ENCODE measurements at places on chromosomes 1 and 21.

- DNase-seq = no peak
Observed at GRCh38 chr1:46510341-46510997, 20.8 kb downstream of the DMBX1 start.

DNA sequence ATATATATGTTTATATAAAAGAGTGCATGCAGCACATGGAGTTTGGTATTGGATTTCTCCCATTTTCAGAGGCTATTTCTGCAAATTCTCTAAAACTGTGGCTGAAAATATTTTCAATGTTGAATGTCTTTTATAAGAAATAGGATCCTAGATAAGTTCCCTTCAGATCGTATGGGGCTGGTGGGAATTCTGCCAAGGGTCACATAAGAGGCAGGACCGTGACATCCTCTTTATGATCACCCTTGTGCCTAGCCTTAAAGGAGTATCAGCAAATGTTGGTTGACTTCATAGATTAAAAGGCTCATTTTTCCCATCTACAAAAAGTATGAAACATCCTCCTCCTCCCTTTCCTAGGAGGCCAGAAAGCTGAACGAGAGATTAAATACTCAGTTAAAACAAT lies 1.3 kb upstream of the IFNAR2 start:
- DNase-seq = no peak

DNA sequence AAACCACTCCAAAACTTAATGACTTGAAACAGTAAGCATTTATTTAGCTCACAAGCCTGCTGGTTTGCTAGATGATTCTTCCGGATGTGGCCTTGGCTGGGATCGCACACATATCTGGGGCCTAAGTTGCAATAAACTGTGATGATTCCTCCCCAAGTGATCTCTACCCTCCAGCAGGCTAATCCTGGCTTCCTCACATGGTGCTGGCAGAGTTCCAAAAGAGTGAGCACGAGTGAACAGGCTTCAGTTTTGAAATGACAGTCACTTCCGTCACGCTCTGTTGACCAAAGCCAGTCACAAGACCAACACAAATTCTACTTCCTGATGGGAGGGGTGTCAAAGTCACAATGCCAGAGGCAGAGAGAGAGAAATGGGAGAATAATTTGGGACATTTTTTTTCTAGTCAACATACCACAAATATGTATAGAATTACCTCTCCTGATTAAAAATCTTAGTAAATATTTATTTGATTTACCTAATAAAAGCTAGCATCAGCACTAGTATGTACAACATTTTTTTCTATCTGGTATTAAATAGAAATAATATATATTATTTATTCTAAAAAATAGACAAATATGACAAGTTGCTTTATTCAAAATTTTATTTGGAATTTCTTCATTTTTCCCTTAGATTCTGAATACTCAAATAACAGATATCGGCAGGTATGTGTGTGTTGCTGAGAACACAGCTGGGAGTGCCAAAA lies 292.7 kb downstream of the TPR start:
- DNase-seq = no peak

DNA sequence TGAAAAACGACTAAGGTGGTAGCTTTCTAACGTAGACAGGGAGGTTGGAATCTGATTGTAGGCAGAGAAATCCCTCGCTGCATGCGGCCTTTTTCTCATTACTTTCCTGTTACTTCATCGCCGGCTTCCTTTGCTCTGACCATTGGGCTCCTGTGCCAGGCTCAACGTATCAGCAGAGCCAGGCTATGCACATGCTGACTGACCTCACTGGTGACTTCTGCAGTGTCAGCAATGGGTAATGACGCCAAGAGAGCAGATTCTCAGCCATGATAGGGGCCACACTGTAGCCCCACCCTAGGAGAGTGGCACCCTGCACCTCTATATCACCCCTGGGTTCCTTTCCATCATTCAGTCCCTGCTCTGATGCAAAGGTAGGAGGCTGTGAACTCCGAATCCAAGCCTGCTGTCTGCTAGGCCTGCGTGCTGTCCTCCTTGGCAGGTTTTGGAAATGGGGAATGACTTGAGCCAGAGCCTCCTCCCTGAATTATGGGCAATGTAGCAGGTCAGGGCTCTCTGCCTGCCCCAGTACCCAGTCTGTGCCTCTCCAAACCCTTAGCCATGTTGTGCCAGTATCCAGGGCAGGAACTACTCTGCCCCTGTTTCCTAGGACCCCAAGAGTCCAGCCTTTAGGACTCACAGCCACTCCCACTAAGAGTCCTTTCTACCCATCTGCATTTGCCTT lies 11.4 kb downstream of the PPFIA4 start:
- DNase-seq = no peak

DNA sequence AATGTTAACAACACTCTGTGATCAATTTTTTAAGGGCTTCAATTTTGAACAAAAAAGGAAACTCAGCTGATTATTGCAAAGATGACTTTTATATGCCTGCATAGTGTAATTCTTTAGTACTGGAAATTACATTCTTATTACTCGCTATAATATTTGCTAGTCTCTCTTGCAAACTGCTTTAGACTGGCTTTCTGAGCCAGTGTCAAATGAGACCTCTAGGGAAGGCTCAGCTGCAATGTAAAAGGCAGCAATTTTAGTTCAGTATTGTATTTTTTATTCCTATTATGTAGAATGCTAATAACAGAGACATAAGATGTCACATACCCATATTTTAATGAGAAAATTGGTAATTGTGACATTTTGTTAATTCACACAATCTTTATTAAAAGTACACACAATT lies 338.1 kb upstream of the LYPLAL1 start:
- DNase-seq = no peak

GRCh38 chr1:168466714-168467131 lies 77.1 kb downstream of the XCL2 start:
- no peak for DNase-seq

GRCh38 chr1:207316622-207317391 lies 4.7 kb upstream of the CD55 start:
- no peak for DNase-seq

GRCh38 chr1:180218806-180219765 lies 11.0 kb upstream of the LHX4 start:
- DNase-seq = no peak

GRCh38 chr1:6770751-6771440 lies 14.4 kb upstream of the CAMTA1 start:
- DNase-seq = no peak

GRCh38 chr1:12617511-12617900 lies 504 bp downstream of the DHRS3 start:
- peak; percentile 15 for DNase-seq

DNA sequence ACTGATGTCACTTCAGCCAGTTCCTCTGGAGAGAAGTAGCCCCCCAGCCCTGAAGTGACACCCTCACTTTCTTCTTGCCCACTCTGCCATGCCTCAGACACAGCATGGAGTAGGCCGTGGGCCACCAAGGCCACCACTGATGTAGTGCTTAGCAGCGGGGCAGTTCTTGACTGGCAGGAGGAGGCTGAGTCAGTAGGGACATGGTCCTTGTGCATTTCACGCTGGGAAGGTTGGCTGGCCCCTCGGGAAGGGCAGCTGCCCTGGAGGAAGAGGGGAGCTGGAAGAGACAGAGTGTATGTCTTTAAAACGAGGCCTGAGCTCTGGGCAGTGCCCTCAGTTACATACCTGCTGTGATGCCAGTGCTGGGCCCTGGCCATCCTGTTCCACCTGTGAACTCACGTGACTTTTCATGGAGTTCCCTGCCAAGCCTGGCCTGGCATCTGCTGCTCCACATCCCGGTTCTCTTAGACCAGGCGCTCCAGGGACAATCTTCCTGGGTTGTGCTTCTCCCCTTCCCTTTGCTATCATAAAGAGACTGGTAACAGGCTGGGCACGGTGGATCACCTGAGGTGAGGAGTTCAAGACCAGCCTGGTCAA lies 158.6 kb upstream of the TMEM51 start:
- DNase-seq = no peak

DNA sequence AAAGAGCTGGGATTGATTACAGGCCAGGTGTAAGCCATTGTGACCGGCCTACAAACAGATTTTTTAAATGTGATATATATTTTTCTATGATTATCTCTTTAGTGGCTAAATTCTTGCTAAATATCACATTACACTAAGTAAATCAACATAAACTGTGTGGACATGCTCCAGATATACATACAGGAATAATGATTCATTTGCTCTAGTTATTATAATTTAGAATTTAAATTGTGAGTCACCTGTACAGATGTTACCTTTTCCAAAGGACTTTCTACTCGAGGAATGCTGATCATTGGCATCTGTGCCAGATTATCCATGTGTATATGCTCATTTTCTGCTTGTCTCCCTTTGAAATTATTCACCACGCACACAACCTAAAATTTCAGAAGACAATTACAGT lies 90.1 kb downstream of the PLPPR5 start:
- no peak for DNase-seq

- DNase-seq = no peak
Observed at GRCh38 chr1:2426540-2426939, 14.2 kb upstream of the PEX10 start.

- DNase-seq = no peak
Observed at GRCh38 chr21:18007121-18007520, 188.0 kb upstream of the C21orf91 start.

GRCh38 chr1:200384818-200385390 lies 24.9 kb downstream of the ZNF281 start:
- DNase-seq = no peak

- DNase-seq = no peak
Observed at GRCh38 chr1:25831569-25832196, 11.9 kb downstream of the MTFR1L start.
